Hematopoietic multipotent progenitor cell (in vitro differentiated cells): ENCODE measurements at places on chromosomes 16 and 17. TPM values are rescaled to one million over a fixed set of nuclear protein-coding genes. Genes with fewer than 3 reads are reported as not detected.

Gene KIF2B
- total RNA-seq, result under 0.01 TPM

Gene EVI2A
- total RNA-seq, result 13.7 TPM

Gene KRTAP4-4
- not detected for total RNA-seq

GRCh38 chr16:81376880-81377279, 62.1 kb downstream of the GAN start:
- DNase-seq, result peak; percentile 47

DNA sequence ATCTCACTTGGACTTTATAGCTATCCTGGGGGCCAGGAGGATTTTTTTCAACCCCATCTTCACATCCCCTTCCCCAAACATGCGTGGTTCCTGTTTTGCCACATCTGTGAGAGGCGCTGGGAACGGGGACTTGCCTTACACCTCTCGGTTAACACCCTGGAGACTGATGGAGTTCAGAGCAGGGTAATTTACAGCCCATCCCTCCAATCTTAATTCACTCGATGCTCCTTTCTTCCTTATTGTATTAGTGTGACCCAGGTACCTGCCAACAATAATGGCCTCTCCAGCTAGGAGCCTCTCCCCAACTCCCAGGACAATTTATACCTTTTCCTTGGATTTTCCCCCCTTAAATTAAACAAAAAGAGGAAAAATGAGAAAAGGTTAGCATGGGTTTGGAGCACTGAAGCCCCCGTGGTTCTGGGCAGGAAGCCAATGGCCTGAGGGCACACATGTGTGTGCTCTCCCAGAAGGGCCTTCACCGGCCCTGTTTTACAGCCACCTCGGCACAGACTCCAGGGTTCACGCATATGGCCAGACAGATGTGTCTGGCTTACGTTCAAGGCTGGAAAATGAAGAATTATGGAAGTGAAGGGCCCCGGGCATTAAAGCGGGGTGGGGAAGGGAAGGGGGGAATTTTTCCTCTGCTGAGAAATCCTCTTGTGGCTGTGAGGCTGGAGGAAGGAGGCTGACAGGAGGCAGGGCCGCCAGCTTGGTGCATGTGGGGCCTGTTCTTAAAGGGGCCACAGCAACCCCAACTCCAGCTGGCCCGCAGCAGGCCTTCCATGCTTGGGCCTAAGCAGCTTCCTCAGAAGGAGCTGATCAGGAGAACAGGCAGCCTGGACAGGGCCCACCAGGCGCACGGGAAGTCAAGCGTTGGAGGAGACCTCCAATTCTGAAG, 21.4 kb downstream of the HIC1 start:
- no peak for DNase-seq

GRCh38 chr16:13056607-13057006, 155.2 kb downstream of the SHISA9 start:
- DNase-seq, result no peak

Gene KRT39
- total RNA-seq, result under 0.01 TPM

- DNase-seq, result peak; percentile 5
Measured at GRCh38 chr16:19804538-19805323, 79.9 kb downstream of the GPRC5B start.

Gene TMC7
- under 0.01 TPM for total RNA-seq

DNA sequence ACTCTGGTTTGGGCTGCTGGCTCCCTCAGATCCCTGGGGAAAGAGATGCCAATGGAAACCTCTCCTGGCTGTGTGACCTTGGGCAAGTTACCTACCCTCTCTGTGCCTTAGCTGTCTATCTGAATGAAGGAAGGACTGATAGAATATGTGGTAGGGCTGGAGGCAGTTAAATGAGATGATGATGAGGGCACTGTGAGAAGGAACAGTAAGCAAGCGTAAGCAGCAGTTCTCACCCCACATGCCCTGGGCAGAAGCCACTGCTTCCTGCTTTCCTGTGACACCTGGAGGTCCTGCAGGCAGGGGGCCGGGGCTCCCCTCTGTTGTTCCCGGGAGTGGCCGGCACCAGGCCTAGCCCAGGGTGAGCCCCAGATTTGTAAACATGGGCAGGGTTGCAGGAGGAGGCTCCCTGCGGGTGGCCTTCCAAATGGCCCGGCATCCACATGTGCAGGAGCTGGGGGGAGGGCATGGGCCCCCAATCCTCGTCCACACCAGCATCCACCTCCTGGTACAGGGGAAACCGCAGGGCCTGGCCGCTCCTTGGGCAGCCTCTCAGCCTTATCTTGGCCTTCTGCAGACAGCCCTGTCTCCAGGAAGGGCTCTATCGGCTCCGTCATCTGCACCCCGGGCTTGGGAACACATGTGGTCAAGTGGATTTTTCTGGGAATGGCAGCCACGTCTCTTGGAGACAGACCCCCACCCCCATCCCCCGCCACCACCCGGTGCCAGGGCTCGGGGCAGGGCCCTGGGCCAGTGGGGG, 235.6 kb upstream of the GSE1 start:
- peak; percentile 84 for DNase-seq

DNA sequence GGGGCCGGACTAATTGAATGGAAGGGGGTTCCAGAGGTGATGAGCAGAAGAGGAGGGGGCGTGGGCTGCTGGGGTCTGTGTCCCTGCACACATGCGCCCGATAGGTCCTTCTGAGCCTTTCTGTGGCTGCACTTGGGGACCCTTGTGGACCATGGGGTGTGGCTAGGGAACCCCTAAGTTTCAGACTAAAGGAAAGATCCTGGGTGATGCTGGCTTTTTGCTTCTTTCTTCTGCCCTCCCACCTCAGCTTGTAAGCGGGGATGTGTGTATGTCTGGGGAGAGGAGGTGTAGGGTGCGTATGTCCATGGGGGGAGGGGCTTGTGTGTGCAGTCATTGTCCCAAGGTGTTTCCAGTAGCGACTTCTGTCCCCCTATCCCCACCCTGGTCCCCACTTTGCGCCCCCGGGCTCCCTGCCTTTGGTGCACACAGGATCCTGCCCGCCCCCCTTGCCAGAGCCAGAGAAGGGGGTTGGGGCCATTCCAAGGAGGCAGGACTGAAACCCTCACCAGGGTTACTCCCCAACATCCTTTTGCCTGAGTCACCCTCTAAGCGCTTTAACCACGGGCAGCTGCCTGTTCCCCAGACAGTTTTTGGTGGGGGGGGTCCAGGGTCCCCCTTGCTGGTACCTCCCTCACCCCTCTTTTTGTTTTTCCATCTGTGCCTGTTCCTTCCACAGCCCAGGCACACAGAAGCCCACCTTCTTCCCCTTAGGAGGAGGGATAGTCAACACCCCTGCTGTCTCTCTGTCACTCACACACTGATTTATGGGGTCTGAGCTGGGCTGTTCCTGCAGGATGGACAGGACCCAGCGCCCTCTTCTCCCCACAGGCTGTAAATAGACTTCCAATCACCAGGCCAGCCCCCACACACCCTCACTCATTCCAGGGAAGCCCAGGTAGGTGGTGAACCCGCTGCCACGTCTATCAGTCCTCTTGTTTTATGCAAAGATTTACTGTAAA, 83.2 kb downstream of the ARHGAP23 start:
- DNase-seq, result no peak

- no peak for DNase-seq
Measured at GRCh38 chr17:2928294-2928890, 132.2 kb downstream of the RAP1GAP2 start.

DNA sequence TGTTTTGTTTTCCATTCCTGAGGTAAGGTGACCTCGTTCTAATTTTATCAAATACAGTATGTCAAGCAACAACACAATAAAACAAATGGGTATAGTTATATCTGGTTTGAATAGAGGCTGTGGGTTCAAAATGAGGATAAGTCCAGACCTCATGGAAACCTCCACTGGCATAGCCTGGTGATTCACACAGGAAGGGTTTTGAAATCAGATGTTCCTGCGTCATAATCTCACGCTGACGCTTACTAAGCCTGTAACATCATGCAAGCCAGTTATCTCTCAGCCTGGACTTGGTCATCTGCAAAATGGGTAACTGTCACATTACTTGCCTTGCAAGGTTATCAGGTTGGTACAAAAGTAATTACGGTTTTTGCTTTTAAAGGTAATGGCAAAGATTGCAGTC, 1056.3 kb upstream of the EEF2KMT start:
- no peak for DNase-seq

Gene CES5A
- not detected for total RNA-seq

DNA sequence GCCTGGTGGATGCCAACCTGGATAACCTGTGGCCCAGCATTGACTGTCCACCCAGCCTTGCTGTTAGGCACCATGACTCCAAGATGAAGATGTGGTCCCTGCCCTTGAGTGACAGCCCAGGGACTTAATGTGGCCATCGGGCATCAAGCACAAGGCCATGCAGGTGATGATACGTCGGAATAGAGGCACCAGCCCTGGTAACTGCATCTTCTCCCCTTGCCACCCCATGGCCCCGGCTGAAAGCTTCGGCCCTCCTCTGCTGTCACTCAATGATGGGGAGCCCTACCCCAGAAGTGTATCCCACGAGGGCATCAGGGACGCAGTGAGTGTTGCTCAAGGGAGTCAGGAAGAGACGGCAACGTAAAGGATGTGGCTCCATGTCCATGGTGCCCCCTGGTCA, 2.0 kb downstream of the NT5C start:
- DNase-seq, result no peak

DNA sequence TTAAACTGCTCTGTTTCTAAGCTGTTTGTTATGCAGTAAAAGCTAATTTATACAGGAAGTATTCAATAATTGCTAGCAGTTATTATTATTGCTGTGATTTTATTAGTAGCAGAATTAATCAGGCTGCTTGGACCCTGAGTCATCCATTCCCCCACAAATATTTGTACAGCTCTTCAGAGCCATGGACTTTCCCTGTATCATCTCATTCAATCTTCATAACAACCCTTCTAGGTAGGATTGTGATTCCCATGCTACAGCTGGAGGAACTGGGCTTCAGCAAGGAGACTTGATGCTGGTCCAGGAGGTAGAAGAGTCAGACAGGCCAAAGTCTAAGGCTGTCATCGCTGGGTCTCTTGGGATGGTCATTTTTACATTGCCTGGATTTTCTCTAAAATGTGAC, 208.3 kb downstream of the C16orf95 start:
- DNase-seq, result no peak

Gene TBC1D3
- total RNA-seq, result not detected

Gene MYH13
- total RNA-seq, result not detected

DNA sequence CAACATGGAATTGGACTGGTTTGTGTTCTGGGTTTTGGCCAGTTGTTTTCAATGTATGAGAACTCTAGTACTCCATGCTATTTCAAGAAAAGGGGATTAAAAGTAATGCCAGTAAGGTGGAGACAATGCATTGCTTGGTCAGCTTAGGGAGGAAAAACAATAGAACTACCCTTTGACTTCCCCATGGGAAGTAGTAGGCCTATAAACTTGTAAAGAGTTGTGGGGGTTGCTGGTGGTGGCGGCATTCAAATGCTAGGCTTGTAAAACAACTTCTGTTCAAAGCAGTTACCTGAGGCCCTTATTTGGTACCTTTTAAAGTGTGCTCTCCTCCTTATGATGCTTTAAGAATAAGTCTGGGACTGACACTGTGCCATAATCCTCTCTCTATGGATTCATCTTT, 9.4 kb downstream of the MAP3K3 start:
- DNase-seq, result no peak

Gene TEX14
- total RNA-seq, result 0.27 TPM

Gene ATAD5
- total RNA-seq, result 1.9 TPM

DNA sequence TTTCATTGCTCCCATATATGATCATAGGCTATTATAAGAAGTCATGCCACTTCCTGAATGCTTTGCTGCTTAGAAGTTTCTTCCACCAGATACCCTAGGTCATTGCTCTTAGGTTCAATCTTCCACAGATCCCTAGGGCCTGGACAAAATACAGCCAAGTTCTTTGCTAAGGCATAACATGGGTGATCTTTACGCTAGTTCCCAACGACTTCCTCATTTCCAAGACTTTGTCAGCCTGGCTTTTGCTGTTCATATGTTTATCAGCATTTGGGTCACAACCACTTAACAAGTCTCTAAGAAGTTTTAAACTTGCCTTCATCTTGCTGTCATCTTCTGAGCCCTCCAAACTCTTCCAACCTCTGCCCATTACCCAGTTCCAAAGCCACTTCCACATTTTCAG, 20.1 kb upstream of the DLX3 start:
- DNase-seq, result no peak

- DNase-seq, result no peak
Measured at GRCh38 chr16:21656795-21657768, 4.7 kb upstream of the IGSF6 start.

GRCh38 chr17:61519754-61520440, 67.7 kb downstream of the TBX4 start:
- no peak for DNase-seq

- DNase-seq, result no peak
Measured at GRCh38 chr17:77676237-77676661, 282.3 kb upstream of the TNRC6C start.

DNA sequence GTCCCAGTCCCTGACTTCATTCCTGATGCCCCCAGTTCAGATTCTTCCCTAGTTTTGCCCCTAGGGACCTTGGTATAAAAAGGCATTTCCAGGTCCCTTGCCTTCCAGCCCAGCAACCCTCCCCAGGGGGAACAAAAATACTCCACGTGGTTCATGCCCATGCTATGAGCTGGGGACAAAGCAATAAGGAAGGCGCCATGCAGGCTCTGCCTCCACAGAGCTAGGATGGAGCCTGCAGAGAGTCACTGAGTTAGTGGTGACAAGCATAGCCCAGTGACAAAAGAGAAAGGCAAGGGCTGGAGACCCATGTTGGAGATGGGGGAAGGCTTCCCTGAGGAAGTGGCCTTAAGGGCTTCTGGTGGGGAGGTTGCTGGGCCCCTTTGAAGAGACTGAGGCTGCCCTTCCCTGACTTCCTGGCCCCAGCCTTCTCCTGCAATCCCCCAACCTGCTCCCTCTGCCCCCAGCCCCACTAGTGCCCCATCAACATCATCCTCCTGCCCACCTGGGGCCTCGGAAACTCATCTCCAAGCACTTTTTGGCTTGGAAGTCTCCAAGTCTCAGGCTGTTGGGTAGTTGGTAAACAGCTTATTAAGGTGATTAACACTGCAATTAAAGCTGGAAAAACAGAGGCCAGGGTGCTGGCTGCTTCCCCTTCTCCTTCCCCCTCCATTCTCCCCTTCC, 9.6 kb downstream of the DLX3 start:
- DNase-seq, result no peak

Gene OTOA
- total RNA-seq, result under 0.01 TPM

Gene SUZ12
- 9.7 TPM for total RNA-seq

DNA sequence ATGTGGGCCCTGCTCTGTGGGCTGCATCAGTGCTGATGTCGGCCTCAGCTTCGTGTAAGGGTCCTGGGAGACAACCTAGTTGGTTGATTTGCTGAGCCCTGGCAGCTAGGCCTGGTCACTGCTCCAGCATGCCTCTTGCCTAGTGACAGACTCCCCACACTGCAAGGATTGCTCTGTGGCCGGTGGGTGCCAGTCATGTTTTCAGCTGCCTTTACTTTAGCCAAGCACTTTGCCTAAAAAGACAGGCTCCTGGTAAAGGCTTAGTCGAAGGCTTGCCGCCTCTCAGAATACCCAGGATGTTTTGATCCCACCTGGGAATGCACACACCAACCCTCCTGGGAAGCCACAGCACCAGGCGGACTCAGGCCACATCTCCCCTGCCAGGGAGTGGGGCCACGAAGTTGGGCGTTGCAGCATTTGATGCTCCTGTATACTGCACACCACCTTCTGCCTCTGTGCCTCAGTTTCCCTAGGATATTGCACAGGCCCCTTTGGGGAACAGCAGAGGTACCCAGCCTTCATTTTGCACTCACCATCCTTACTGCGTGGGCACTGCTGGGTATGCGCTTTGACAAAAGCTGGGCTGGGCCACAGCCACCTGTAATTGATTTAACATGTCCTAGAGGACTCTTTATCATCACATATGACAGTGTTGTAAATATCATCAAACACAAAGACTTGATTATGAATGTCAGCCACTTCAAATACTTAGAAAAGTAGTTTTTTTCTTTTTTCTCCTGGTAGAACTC, 19.9 kb downstream of the GINS2 start:
- no peak for DNase-seq
